ENCODE measurements at places on chromosomes 5 and 9.

DNA sequence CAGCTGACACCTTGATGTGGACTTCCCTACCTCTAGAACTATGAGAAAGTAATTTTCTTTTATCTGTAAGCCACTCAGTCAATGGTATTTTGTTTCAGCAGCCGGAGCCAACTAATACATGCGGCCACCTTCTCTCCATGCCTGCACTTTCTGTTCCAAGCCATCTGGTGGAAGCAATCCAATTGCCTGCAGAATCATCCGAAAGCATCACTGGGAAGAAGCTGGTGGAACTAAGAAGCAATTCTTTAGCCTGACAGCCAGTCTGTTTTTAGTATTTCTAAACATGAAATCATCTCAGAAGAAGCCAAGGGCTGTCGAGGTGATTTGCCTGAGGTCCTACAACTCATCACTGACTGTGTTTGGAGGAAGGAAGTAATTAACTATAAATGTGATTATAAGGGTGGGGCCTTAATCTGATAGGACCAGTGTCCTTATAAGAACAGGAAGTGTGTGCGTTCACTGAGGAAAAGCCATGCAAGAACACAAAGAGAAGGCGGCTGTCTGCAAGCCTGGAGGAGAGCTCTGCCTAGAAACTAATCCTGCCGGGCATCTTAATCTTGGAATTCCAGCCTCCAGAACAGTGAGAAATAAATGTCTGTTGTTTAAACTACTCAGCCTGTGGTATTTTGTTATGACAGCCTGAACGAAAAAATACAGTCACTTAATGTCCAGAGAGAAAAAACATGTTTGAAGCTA is 49.1 kb downstream of the NXNL2 start:
- DNase-seq = no peak

DNA sequence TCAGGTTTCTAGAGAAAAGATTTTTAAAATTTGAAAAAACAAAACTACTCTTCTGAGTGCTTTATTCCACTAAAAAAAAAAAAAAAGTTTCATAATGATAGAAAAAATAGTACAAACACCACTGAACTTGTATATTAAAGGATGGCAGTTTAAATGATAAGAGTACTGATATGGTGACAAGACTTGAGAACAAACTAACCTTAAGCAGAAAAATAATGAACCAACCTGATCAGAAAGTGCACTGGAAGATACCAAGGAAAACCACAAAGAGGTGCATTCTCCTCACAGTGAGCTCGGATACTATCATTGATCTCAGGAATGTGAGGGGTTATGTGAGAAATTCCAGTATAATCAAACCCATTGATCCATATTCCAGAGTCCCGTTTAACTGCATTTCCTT is 34.3 kb downstream of the ERMP1 start:
- no peak for DNase-seq

DNA sequence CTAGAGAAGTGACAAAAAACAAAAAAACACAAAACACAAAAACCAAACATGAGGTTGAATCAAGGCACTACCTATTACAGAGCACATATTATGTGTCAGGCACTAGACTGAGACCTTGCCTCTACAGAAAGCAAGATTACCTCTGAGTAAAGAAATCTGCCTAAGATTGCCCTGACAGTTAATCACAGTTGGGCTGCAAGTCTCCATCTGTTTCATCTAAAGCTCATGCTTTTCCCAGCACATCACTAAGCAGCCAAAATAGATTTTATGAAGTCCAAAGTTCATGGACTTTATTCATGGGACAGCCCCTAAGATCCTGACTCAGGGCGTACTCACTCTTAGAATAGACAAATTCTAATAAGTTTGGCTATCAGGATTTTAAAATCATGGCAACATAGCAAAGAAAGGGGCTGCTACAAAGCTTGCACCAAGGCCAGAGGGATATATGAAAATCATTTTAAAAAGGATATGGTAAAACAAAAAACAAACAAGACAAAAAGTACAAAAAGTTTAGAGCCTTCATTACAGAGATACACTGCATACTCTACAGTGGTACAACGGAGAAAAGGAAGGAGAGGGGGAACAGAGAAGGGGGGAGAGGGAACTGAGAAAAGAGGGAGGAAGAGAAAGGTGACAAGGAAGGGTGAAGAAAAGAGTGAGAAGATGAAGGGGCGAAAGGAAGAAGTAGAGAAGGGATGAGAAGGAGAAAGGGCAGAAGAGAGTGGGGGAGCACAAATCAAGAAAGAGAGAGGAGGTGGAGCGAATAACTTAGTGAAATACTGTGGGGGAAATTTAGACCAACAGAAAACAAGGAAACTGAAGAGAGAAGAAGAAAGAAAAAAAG is 58.2 kb downstream of the RICTOR start:
- DNase-seq = no peak

- DNase-seq = no peak
These were observed 16.2 kb upstream of the GABBR2 start for GRCh38 chr9:98724810-98725530.

DNA sequence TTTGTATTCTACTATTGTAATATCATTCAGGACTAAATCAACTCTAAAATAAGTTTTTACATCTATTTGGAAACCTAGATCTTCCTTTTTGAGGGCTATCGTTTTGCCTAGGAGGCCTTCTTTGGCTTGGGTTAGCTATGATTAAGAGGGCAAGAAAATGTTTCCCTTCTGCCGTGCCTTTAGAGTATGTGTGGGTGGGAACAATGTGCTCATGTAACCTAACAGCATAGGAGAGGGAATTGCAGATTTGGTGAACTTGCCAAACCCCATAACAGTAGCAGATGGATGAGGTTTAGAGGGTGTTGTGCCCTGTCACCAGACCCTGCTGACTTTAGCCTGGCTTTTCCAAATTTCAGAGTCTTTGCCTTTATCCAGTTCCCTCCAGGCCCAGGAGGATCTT is 339.0 kb downstream of the ADGRV1 start:
- DNase-seq = no peak

GRCh38 chr5:116507051-116507537 is 67.5 kb downstream of the SEMA6A start:
- no peak for DNase-seq

GRCh38 chr5:179112469-179113142 is 52.4 kb downstream of the ZNF354C start:
- no peak for DNase-seq

DNA sequence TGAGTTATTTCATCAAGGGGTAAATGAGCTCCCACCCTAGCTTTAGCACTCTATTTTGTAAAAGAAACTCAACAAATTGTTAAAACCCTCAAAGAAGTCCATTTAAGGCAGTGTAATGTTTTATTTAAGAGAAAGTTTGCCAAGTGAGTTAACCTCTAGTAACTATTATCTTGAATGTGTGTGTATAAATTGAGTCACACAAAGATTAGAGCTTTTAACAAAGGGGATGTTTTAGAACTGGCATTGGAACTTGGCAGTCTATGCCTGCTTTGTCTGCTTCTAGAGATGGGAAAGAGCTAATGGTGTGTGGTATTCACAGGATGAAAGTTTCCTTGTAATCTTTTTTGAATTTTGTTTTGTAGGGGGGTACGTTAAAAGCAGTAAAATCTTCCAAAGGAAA is 33.2 kb downstream of the KDM3B start:
- no peak for DNase-seq

DNA sequence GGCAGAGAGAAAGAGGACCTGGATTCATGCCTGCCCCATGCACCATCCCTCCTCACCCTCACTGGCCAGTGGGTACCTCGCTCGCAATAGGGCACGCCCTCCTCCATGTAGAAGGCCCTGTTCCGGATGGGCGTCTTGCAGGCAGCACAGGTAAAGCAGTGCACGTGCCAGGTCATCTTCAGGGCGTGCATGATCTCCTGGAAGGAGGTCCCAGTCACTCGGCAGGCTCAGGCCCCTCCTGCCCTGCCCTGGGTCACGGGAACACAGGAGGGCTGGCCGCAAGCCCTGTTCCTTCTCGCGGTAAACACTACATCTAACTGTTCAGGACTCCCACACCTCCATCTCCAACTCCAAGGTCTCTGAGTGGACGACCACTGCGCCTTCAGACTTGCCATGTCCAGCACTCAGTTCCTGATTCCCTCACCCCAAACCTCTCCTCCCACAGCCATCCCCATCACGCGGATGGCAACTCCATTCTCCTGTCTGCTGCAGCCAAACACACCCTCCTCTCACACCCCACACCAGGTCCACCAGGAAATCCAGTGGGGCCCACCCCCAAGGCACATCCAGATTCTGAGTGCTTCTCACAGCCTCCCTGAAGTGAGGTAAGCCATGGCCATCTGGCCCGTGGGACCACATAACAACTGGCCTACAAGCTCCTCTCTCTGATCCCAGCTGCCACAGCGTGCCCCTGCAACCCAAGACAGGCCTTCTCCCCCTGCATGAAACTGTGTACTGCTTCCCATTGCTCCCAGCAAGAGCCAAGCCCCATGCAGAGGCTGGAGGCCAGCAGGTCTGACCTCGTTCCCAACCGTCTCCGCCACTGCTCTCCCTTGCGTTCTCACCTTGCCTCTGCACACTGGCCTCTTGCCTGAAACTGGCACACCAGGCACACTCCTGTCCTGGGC is 10.8 kb upstream of the DBN1 start:
- no peak for DNase-seq

GRCh38 chr9:131673531-131673930 is 66.3 kb downstream of the RAPGEF1 start:
- DNase-seq = no peak

- peak; percentile 47 for DNase-seq
These were observed 42.5 kb downstream of the ITGA2 start for GRCh38 chr5:53031695-53032096.

GRCh38 chr5:88691945-88692868 is 190.8 kb downstream of the MEF2C start:
- no peak for DNase-seq

DNA sequence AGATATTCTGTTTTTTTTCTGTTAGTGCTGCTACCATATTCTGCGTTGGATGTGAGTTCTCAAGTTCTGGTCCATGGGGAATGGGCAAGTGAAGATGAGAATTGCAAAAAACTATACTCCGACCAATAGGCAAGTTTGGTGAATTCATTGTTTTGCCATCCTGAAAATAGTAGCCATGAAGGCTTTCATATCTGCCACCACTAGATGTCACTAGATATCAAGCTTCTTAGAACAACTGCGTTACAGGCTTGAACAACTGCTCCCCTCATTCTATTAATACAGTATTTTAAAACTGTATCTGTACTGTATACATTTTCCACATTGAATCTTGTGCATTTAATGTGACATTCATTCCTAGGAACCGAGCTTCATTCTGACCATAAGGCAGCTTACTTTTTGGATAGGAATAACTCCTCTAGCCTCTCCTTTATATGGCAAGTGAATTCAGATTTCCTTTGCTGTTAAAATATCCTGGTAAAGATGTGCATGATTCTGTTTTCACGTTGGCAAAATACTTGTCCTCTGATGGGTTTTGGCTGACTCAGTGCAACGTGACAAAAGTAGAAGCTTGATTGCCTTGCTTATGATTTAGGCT is 163.6 kb downstream of the SREK1 start:
- peak; percentile 38 for DNase-seq

DNA sequence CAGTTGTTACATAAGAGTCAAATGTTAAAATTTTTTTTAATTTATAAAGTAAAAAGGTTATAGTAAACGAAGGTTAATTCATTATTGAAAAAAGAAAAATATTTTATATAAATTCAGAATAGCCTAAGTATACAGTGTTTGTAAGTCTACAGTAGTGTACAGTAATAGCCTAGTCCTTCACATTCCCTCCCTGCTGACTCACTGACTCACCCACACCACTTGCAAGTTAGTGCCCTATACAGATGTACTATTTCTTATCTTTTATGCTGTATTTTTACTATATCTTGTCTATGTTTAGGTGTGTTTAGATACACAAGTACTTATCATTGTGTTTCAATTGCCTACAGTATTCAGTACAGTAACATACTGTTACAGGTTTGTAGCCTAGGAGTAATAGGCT is 57.6 kb downstream of the MAMDC2 start:
- no peak for DNase-seq

GRCh38 chr5:137218471-137218870 is 280.7 kb downstream of the SPOCK1 start:
- no peak for DNase-seq

DNA sequence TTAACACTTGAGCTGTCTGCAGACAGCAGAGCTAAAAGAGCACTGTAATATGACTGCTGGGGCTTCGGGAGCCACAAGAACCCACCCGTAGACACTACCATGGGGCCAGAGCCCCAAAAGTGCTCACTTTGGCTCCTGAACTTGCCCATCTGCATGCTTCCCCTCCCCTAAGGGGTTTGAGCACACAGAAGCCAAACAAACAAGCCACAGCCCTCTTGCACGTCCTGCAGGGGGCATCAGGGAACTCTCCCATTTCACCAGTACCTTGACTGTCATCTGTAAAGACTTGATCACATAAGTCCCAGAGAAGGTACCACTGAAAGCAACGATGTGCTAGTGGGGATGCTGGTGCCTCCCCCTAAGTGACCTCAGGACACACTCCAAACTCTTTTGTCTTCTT is 681.8 kb downstream of the SEMA5A start:
- DNase-seq = no peak

DNA sequence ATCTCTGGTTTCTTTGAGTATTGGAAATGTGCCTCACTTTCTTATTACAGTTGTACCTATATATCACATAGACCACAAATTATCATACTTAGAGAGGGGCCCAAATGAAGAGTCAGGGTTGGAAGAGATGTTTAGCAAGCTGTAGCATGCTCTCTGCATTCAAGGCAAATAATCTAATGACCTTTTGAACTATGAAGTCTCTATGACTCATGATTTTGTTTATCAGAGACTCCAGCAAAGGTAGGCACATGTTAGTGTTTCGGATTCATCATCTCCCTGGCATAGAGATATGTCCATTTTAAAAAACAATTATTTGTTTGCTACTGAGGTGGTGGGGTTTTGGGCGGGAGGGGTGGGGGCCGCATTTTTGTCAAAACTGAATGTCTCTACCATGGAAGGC is 2000.1 kb downstream of the EFNA5 start:
- no peak for DNase-seq

DNA sequence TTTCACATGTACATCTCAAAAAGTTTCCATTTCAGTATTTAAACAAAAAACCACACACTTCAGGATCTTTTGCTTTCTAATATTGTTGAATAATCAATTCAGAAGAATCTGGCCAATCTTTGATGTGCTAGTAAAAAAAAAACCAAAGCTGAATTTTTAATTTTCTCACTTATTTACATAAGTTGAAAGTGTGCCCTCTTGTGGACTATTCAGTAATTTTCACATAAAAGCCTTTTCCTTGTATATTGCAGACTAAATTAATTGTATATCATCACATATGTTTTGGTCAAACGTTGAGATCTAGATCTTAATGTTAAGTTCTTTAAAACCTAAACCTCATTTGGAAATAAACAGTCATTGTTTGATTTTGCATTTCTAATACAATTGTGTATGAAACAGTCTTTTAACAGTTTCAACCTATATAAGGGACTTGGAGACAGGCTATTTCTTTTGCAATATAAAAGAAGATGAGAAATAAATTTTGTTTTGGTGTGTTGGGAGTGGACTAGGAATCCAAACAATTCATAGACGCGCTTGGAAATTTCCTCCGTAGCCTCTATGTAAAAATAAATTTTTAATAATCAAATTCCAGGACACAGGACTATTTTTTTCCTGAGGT is 68.1 kb downstream of the NIPBL start:
- peak; percentile 36 for DNase-seq

DNA sequence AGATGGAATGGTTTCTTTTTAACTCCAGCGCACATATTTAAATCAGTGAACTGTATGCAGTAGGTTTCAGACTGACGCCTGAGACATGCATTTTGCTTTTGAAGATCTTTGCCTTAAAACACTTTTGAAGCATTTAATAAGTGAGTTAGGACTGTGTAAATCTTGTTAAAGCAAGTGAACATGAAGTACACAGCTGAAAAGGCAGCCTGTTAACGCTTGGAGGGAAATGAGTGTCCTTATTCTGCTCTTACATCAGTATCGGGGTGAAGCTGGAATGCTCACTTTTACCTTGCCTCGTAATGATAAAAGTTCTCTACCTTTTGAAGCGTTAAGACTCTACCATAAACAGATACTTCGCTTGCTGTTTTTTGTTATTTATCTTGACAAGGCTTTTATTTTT is 552.2 kb downstream of the ZNF608 start:
- no peak for DNase-seq
